Adrenal gland (tissue), 19 donors: ENCODE measurements at places on chromosomes 16 and 17.
A peak's percentile ranks its signal among the peaks of the same experiment; 100 is the strongest.

DNA sequence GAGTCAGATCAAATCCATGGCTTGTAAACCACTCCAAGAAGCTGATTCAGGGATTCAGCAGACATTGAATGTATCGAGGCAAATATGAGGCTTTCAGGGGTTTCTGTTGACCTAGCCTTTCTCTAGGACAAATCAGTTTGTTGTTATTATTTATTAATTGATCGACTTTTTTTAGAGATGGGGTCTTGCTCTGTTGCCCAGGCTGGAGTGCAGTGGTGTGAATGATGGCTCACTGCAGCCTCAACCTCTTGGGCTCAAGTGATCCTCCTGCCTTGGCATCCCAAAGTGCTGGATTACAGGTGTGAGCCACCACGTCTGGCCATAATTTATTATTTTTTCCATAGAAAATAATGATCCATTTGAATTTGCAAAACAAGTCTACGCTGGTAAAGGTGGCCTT is 27.0 kb downstream of the LAT start:
- no peak for DNase-seq

DNA sequence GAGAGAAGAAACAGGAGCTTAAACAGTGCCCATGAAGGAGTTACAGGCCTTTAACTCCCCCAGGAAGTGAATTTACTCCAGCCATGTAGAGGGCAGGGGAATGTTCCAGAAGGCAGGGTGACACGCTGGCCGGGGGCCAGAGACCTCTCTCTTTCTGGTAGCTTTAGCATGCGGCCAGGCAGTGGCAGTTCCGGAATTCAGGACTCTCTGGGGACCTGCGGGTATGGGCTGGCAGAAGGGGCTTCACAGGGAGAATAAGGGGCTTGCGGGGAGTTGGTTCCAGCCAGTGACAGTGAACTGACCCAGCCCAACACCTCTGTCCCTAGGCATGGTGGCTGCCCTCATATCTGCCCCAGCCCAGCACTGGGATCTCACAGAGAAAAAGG is 40.0 kb downstream of the MYH3 start:
- no peak for DNase-seq

- peak; percentile 83 for DNase-seq
Observed at GRCh38 chr17:66906321-66907278, 57.9 kb upstream of the CACNG4 start.

- peak; percentile 89 for DNase-seq
Observed at GRCh38 chr17:81566461-81567126, 14.4 kb upstream of the FAAP100 start.

DNA sequence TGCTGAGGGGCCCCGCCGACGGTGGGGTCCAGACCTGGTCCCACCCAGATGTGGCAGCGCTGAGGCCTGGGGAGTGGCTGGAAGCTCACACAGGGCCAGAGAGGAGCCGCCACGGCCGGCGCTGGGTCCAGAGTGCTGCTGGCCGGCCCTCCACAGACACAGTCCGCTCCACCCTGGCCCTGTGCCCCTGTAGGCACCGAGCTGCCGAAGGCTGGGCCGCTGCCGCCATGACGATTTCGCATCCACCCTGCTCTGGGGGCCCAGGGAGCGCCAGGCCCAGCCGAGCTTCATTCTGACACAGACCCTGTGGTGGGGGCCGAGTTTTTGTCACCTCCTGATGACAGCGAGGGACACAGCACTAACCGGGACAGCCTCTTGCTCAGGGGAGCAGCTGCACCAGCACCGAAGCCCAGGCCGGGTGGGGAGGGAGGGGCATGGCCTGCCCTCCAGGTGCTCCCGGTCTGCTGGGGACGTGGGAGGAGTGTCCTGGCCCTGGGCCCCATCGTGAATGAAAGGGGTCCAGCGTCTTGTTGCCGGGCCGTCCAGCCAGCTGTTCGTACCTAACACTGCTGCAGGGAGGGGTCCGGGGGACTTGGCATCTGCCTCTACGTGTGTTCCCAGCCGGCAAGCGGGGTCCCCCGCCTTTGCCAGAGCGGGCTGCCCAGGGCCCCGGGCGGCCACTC is 27.1 kb upstream of the SSTR5 start:
- no peak for DNase-seq

GRCh38 chr16:73140929-73141328 is 93.0 kb upstream of the ZFHX3 start:
- no peak for DNase-seq

GRCh38 chr16:52676959-52677358 is 130.0 kb upstream of the TOX3 start:
- DNase-seq: no peak
